Stimulated activated CD4-positive, alpha-beta T cell treated with anti-CD3 and anti-CD28 coated beads, TNF-alpha, amount 100 ng/mL, for 24 hours (primary cell): ENCODE measurements at places on chromosomes 4 and X.

DNA sequence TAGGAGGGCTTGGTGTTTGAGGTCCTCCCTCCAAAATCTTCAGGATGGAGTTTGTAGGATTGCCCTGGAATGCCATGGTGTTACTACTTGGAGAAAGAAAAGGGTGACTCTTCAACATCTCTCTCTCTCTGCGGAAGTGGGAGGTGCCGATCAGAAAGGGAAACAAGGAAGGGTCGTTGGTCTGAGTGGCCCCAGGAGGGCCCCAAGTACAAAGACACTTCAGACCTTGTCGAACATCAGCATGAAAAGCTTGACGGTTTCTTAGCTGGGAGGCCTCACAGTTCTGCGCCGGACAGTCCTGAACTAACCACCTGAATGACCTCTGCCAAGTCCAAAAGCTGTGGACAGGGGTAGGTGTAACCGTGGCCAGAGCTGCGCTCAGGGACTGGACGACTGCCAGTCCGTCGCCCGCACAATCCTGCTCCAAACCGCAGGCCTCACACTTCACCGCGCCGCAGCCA lies 646 bp upstream of the GSX2 start:
- DNase-seq = no peak

GRCh38 chr4:169957785-169958184 lies 68.4 kb downstream of the MFAP3L start:
- DNase-seq = no peak

GRCh38 chr4:17962171-17962570 lies 59.4 kb downstream of the LCORL start:
- DNase-seq = no peak

GRCh38 chr4:3470244-3471097 lies 7.4 kb downstream of the DOK7 start:
- no peak for DNase-seq

GRCh38 chr4:27429364-27429871 lies 568.8 kb downstream of the STIM2 start:
- DNase-seq = no peak

GRCh38 chr4:5892323-5893003 lies 423 bp downstream of the CRMP1 start:
- DNase-seq = no peak

- DNase-seq = no peak
Measured at GRCh38 chr4:55356991-55357461, 11.0 kb downstream of the SRD5A3 start.
